ENCODE measurements at places on chromosomes 7 and 10.

DNA sequence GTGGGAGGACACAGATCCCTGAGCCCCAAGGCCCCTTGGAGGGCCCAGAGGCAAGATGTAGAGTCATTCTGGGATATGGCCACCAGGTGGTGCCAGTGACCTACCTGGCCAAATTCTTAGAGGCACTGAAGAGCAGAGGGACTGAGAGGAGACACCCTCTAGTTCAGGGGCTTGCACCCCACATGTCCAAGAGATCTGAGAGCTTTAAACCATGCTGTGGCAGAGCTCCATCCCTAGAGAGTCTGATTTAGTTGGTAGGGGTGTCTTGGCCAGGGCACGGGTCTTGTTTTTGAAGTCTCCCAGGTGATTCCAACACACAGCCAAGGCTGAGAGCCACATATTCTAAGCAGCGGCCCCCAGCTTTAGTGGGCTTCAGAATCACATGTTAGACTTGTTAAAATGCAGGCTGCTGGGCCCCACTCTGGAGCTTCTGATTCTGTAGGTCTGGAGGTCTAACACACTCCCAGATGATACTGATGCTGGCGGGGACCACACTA lies 52.5 kb downstream of the PRF1 start:
- peak; percentile 78 for DNase-seq

DNA sequence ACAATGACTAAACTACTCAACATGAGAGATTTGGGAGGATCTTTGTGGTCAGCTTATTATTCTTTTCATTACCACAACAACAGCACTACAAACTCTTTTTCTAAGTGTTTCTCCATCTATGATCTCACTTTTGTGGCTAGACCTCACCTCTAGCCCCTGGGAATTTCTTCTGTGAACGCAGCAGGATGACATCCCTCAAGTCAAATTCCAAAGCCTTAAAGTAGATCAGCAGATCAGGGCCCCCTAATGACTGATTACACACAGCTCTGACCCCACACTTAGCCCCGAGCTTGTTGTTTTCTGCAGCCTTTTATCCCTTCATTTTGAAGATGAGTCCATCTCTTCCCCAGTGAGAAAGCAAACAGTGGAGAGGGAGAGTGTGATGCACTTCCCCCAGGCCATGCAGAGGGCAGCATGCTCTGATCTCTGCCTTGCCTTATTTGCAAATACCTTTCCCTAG lies 27.3 kb downstream of the TFAM start:
- DNase-seq, result no peak

DNA sequence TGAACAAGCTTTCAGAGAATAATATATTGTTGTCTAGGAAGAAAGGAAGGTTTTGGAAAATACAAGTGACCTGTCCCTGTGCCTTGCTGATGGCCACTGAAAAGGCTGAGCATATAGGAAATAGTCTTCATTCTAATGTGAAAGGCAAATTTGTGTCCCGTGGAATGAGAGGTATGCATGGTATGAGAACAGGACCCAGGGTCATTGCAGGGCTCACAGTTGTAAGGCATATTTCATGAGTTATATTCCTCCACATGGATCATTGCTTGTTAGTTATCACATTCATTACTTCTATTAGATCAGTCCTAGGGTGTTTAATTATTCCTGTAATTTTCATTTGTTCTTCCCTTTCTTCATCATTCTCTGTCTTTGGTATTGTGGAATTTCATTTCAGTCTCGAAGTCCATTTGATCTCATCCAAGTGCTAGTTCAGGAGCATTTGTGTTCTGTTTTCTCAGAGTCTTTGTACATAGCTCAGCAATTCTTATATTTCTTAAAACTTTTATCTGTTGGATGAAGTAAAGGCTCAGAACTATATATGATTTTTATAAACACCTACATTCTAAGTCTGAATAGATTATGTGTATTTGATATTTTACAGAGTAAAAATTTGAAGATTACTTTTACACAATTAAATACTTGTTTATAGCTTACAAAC lies 39.4 kb upstream of the ARHGAP21 start:
- DNase-seq, result no peak

DNA sequence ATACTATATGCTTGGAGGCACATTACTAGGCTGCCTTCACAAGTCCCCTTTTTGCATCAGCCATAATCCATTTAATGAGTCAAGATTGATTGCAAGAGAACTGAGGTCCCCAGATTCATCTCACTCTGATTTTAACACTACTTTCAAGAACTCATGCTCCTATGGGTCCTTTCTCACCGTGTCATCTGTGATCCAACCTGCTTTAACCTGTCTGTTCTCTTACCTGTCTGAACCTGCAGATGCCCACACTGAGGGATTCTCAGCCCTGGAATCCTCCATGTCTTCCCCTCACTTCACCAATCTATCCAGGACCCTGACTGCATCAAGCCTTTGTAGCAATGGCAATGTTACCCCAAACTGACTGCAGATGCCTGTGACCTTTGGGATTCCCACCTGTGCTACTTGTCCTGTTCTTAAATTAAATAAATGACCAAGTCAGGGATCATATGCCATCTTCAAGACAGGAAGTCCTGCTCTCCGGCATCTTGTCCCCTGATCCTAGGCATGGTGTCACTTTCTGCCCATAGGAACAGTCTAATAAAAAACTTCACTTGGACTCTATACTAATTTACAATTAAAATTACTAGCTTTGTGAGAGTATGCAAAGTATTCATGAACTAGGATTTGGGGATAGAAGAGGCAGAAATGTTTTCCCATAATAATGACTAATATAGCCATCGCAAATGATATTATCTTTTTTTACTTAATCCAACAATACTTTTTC lies 25.9 kb upstream of the GOT1 start:
- no peak for DNase-seq

DNA sequence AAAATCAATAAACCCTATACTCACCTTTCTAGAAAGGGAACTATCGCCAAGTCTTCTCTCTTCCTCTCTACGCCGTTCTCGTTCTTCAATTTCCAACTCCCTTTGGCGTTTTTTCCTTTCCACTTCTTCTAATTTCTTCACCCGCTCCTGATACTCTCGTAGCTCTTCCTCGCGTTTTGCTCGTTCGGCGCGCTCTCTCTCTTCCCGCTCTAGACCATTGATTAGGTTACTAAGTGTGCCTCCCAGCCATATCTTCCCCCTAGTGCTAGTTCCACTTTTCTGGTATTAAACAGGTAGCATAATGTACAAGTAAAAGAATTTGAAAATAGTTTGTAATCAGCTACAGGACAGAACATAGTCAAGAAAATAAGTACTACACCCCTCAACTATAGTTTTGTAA lies 20.3 kb downstream of the NANOS1 start:
- no peak for DNase-seq

- no peak for DNase-seq
Observed at GRCh38 chr7:70571403-70571934, 560.5 kb upstream of the GALNT17 start.

DNA sequence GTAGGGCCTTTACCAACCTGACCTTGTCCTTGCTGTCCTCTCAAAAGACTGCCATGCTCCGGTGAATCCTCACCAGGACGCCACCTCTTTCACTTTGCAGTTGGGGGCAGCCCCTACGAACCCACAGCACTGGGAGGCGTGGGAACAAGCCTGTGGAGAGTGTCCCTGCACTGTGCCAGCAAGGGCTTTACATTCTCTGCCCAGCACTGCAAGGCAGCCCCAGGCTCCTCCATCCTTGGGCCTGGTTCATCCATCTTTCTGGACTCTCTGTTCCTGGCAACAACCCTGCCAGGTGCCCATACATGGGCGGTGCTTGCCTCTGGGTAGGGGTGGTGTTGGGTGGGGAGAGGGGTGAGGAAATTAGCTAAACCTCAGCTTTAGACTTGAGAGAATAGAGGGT lies 1.4 kb downstream of the CHAT start:
- no peak for DNase-seq

GRCh38 chr10:111035542-111035941 lies 41.3 kb upstream of the ADRA2A start:
- no peak for DNase-seq

DNA sequence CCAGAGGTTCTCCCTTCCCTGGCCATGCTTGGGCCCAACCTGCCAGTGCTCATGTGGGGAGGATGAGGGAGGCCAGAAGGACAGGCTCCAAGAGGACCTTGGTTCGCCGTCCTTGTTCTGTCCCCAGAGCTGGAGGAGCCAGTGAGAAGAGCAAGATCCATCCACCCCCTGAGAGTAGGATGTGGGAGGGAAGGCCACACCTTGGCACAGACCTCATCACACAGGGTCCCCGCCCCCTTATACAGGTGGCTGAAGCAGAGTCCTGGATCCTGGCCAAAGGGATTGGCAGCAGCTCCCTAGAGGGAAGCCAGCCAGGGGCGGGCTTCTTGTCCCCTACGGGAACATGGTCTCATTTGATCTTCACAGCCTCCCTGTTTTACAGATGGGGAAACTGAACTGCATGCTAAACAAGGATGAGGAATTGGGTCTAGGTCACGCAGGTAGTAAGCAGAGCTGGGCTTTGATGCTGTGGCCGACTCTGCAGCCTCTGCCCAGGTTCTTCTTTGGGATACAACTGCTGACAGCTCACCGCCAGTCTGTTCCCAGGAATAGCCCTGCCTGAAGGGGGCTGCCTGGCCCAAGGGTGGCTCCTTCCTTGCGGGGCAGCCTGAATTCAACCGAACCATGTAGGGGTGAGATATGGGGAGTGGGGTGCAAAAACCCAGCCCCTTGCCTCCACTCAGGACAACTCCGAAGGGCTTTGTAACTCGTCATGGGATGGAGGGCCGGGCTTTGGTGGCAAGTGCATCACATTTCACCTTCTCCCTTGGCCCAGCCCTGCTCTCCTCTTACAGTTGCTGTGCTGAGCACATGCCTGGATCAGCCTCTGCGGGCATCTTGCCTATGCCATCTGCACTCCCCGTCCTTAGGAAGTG lies 62.2 kb upstream of the KDM7A start:
- no peak for DNase-seq

- no peak for DNase-seq
Observed at GRCh38 chr10:2985729-2986232, 81.6 kb upstream of the PFKP start.

DNA sequence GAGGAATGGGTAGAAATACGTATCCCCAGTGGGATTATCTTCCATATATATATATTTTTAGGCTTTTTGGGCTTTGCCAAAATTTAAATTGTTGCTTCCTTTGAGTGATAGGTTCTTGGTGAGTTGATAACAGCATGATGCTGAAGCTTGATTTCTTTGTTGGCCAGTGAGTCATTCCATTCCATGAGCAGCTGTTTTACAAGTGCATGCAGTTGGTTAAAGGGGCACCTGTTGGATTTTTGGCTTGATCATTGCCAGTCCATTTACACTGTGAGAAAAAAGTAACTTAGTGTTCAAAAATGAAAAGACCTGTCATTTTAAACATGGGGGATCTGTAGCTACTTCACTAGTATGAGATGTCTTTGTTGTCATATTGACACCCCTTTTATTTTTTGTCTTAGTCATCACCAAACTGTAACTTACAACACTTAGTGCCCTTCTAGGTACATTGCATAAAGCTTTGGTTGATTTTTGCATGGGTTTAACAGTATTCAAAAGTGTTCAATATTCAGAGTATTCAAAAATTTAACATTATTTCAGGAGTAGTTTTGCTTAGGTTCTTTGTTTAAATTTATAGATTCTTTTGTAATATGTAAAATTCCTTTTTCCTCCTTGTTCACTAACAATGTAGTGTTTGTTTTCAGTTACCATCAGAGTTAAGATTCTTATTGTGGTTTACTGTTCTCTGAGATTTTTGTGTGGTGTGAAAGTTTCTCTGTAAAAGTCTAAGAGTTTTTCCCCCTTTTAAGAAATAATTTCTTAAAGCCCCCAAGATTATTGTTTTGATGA lies 8.8 kb downstream of the AKAP9 start:
- DNase-seq, result no peak

- DNase-seq, result no peak
Observed at GRCh38 chr7:86644282-86645224, 844 bp downstream of the GRM3 start.

GRCh38 chr7:70668606-70669358 lies 463.2 kb upstream of the GALNT17 start:
- DNase-seq, result no peak

GRCh38 chr10:131929122-131929845 lies 28.5 kb downstream of the PPP2R2D start:
- no peak for DNase-seq

DNA sequence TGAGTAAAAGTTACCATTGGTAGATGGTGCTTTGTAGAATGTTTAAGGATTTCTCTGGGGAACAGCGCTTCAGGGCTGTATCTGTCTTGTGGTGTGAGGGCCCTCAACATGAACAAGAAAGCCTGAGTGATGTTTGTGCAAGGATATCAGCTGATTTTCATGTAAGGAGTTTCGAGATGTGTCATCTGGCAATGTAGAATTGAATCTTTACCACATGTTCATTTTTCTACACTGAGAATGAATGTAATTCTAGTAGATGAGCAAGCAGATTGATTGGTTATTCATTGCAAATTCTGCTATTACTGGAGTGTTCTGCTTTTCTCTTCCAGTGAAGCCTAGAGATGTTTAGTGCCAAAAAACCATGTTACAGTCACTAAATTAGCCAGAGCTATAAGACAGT lies 87.7 kb downstream of the ST7 start:
- DNase-seq, result no peak

GRCh38 chr7:132618956-132619305 lies 42.7 kb upstream of the PLXNA4 start:
- no peak for DNase-seq

- DNase-seq, result no peak
Observed at GRCh38 chr10:27698961-27699360, 46.7 kb downstream of the MKX start.

DNA sequence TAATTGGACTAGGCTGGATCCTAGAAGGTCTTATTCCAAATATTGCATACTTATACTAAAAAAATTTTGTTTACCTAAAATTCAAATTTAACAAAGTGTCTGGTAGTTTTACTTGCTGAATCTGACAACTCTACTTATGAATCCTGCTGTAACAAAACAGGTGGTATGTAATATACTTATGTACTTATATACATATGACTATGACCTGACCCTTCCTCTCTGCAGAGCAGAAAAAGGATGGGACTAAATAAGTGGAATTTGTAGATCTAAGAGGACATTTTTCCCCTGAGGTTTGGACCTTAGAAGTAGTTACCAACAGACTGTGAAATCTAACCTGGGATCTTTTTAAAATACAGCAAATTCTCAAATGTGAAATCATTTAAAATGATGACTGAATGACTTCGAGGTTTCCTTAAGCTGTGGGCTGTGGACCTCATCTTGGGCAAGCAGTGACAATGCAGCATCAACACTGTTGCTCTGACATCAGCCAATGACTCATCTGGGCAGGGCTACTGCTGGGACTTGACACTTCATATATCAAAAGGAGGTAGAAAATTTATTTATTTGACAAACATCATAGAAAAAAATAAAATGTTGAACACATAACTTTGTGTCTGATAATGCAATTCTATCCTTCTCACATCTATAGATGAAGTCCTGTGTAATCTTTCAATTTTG lies 73.6 kb downstream of the RELN start:
- no peak for DNase-seq

DNA sequence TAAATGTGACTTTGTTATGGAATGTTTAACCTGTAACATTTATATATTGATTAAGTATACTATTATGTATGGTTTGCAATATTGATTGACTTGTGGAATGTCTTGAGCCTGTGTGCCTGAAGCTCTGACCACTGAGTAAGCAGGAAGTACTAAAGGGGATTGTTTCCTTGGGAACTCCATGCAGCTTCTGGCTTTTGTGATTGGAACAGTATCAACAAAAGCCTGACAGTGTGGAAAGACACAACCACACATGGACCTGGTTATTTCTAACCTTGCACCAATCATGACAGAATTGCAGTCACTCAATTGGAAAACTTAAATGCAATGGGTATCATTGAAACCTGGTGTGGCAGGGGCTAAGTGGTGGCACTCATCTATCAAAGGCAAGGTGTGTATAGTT lies 45.5 kb upstream of the PIK3CG start:
- no peak for DNase-seq
